Forelimb muscle (tissue), 1 donor: ENCODE measurements at places on chromosomes 3 and 15. TPM values are rescaled to one million over a fixed set of nuclear protein-coding genes. Genes with fewer than 3 reads are reported as not detected.

ZNF860 gene
- polyA plus RNA-seq, result 0.47 TPM

PLAAT1 gene
- 24.4 TPM for polyA plus RNA-seq

SEC22C gene
- polyA plus RNA-seq, result 19.6 TPM

DNA sequence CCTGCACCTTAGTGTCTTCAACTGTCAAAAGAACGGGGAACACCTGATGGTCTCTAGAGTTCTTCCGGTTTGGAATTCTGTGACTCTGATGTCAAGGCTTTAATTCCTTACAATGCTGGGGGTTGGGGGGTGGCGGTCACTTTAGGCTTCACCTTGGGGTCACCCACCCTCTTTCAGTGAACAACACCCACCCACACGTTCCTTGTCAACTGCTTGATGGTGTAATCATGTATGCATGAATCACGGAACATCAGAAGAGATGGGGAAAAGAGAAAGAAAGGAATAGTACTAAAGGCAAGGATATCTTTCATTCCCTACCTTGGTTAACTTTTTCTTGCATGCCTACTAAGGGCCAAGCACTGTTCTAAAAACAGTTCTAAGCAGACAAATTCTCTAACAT is 7.3 kb upstream of the UBE2E1 start:
- no peak for DNase-seq

GABRR3 gene
- not detected for polyA plus RNA-seq

- no peak for DNase-seq
Measured at GRCh38 chr15:99151156-99151555, 46.3 kb downstream of the SYNM start.
